NAMALWA (cell line): ENCODE measurements at places on chromosomes 16 and 17.

- DNase-seq, result no peak
These were observed 33.2 kb upstream of the SHISA9 start for GRCh38 chr16:12868169-12868568.

- DNase-seq, result no peak
These were observed 66.1 kb upstream of the DNAH17 start for GRCh38 chr17:78643326-78643725.

DNA sequence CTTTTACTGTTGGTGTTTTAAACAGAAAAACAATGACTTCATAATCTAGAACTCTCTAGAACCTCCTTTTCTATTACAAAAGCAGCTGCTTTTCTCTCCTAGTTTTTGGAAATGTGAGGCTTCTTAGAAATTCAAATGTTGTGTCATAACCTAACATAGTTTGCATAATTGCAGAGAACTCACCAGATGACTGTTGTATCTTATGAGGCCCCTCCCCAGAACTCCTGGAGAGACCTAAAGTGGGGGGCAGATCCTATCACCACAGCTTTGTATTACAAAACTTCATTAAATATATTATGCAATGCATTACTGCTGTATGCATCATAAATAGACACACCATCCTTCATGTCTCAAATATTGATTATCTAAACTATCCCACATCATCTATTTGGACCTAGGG, 538.7 kb upstream of the HSBP1 start:
- DNase-seq, result no peak

DNA sequence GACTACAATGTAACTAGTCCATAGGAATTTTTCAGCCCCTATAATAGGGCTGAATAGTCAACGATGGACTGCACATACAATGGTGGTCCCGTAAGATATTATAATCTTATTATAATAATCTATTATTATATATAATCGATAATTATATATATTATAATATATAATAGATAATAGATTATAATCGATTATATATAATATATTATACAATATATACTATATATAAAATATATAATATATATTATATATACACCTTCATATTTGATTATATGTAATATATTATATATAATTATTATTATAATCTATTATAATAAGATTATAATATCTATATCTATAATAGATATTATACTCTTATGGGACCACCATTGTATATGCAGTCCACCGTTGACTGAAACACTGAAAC, 238.8 kb downstream of the XYLT1 start:
- no peak for DNase-seq

- DNase-seq, result no peak
These were observed 80.5 kb downstream of the KSR1 start for GRCh38 chr17:27536781-27537180.

DNA sequence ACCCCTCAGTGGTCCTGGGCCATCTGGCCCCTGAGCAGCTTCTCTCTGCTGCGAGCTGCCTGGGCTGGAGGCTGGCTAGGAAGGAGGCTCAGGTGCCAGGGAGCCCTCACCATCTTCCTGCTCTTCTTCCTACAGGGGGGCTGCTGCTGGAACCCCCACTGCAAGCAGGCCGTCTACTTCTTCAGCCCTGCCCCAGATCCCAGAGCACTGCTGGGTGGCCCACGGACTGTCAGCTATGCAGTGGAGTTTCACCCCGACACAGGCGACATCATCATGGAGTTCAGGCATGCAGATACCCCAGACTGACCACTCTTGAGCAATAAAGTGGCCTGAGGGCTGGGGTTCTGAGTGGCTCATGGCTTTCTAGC, 46.1 kb downstream of the PRMT7 start:
- no peak for DNase-seq

DNA sequence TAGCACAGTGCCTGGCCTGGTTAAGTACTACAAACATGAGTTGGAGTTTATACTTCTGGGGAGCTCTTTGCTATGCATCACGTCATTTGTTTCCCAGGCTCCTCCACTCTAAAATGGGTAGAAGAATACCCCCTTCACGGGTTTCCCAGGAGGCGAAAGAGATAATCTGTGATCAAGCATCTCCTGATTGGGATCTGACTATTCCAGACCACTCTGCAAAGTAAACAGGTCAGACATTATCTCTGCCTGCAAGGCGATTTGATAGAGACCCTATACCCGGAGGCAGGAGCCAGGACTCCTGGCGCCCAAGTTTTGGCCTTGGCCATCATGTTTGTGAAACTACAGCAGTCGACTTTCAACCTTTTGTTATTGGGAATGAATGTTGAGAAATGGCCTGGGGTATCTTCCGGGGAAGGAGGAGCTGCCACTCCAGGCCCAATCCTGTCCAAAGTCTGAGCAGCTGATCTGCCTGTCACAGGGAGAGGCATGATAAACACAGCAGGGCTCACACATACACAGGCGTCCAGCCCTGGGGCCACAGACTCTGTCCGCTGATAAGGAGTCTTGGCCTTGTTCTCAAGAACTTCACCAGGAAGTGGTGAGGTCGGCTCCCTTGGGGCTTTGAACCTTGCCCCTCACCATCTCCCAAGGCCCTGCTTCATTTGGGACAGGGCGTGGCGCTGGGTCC, 199.9 kb downstream of the MAF start:
- no peak for DNase-seq

GRCh38 chr17:3049705-3050295, 13.6 kb downstream of the OR1D5 start:
- DNase-seq, result no peak

GRCh38 chr17:28369684-28370034, 448 bp downstream of the VTN start:
- no peak for DNase-seq
